ENCODE measurements at places on chromosomes 4 and X.

- DNase-seq = no peak
Observed at GRCh38 chrX:139246295-139246694, 284.2 kb upstream of the F9 start.

DNA sequence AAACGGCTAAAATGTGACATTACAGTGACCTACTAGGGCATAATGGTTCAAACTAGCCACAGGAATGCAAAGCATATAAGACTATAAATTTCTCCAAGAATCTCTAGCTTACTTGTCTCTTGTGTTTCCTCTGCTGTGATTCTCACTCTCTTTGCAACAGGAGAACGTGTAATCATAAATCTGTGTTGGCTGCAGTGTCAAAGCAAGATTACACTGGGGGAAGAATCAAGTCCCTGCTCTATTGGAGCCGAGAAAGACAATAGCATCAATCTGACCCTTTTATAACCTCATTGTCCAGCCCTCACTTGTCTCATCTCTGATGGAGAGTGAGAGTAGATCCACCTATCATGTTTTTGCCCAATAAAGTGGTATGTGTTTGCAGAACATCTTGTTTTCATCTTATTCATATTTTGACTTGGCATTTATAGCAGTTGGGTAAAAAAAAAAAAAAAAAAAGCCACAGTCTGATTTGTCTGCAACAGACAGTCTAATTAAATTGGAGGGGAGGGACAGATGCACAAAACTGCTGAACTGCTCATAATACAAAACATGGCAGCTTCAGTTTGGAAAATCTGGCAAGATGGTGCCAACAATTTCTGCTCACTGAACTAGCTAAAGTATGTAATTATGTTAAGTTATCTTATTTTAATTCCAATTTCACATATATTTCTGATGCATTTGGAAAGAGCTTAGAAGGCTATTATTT lies 165.0 kb upstream of the GABRA2 start:
- DNase-seq = no peak

- DNase-seq = no peak
Observed at GRCh38 chr4:40254608-40255392, 58.0 kb downstream of the RHOH start.

GRCh38 chr4:148270630-148271029 lies 171.6 kb downstream of the NR3C2 start:
- DNase-seq = no peak

DNA sequence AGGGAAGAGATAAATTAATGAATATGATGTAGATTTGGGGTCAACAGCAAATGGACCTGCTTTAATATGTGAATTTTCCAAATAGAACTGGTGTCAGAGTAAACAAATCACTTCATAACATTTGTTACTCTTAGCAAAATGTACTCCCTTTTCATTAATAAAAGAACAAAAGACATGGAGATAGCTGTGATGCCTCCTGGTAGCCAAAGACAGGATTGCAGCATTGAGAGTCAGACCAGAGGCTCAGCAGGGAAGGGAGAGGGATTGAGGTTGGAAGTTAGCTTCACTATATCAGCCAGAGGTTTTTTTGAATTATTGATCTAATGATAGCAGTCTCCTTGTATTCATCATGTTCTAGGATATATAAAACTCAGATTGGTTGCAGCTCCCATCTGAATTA lies 17.4 kb upstream of the RAB40A start:
- no peak for DNase-seq

DNA sequence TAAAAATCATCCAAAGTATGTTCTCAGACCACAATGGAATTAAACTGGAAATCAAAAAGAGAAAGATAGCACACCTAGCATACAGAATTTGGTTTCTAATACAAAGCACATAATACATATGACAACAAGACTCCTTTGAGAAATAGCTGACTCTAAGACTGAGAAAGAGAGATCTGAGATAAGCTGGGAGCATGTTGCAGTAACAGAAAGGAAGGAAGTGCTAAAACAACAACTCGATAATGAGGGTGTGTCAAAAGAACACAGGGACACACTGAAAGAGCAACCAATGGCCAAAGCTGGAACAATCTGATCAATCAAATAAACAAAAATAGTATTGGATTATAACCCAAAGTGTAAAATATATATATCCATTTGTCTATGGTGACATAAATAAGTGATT lies 586.6 kb downstream of the C4orf33 start:
- no peak for DNase-seq

- DNase-seq = no peak
Observed at GRCh38 chr4:142960126-142960525, 114.0 kb upstream of the INPP4B start.

DNA sequence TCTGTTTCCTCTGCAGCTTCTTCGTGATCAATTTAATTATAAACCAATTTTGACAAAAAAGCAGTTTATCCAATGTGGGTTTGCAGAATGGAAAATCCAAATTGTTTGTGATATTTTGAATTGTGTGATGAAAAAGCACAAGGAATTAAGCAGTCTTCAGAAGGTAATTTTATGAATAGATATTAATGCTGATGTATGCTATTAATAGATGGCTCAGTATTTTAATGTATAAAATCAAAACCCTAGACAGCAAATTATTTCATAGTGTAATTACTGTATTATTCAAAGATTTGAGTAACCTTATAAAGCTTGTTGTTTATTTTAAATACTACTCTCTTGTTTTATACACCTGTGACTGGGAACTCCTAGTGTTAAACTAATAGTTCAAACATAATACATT lies 20.0 kb downstream of the CEP44 start:
- DNase-seq = no peak

DNA sequence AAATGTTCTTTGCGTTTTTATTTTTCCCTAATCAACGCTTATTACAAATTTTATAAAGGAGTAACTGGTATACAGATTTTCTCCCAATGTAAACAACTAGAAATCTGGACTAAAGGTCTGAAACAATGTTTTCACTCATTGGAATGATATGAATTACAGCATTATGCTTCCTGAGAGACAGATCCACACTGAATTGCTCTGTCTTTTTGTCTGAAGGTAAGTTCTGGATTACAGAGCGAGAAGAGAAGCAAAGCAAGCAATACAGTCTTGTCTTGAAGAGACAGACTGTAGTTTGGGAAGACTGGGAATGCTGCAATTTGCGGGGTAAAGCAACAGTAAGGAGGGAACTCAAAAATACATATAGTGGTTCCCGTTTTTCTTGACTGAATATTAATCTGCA lies 262.2 kb upstream of the PABPC4L start:
- no peak for DNase-seq

DNA sequence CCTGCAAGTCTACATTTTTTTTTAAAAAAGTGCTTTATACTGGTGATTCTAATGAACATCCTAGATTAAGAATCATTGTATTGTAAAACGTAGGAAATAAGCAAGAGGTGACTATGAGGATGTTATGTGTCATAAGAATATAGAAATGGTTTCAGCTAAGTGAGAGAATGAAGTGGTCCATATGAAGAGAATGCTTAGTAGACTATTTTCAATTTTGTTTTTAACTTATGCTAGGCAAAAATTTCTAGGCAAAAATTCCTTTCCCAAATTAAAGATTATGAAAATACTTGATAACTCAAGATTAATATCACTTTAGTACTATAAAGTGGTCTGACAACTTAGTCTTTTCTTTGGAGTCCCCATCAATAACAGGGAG lies 825 bp downstream of the DYNLT3 start:
- no peak for DNase-seq

- DNase-seq = no peak
Observed at GRCh38 chrX:46255046-46255445, 290.2 kb downstream of the ZNF674 start.

- no peak for DNase-seq
Observed at GRCh38 chr4:146059865-146060264, 115.7 kb upstream of the LSM6 start.

GRCh38 chr4:162700815-162701361 lies 465.8 kb downstream of the NAF1 start:
- DNase-seq = no peak

DNA sequence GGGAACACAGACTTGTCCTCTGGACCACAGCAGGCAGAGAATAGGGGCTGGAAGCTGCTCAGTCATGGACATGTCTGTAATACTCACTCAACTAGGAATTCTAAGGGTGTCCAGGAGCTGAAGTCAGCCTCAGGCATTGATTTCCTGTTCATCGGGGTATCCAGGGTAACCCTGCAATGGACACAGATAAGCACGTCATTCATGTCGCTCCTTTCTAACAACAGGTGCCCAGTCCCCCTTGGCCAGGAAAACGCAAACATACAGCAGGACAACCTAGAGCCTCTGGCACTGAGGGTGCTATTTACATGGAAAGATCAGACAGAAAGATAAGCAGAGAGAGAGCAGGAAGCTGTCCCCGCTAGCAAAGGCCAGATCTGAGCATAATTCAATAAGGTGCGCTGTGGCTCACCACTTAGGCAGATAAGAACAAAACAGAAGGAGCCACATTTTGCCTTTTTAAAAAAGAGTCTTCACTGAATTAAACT lies 21.3 kb downstream of the QDPR start:
- no peak for DNase-seq

Data from NCI-H510A (cell line).